HT1080 (cell line): ENCODE measurements at places on chromosomes 1 and 21. TPM values are rescaled to one million over a fixed set of nuclear protein-coding genes. Genes with fewer than 3 reads are reported as not detected.

Gene LCE2B
- total RNA-seq = not detected in 2 replicates

Gene S100A3
- total RNA-seq = 9.6 and 14.4 TPM in 2 replicates

Gene CCDC185
- total RNA-seq = not detected in 2 replicates

Gene TBX19
- total RNA-seq = 0.21 TPM in 1 of 2 replicates, not detected in the other

Gene FCRL6
- total RNA-seq = 0.33 and 1.5 TPM in 2 replicates

Gene PLCH2
- 0.10 and 1.8 TPM in 2 replicates for total RNA-seq

Gene PCAT6
- not detected in 2 replicates for total RNA-seq

Gene VHLL
- not detected in 2 replicates for total RNA-seq

Gene MANEAL
- total RNA-seq = 18.6 and 21.6 TPM in 2 replicates

Gene TSPAN1
- 0.77 and 2.4 TPM in 2 replicates for total RNA-seq

Gene GJA8
- not detected in 2 replicates for total RNA-seq

Gene MAP3K7CL
- 3.5 and 5.6 TPM in 2 replicates for total RNA-seq

Gene ZNF695
- total RNA-seq = 5.7 and 10.9 TPM in 2 replicates

Gene KCTD3
- total RNA-seq = 23.2 and 26.9 TPM in 2 replicates

Gene TNFRSF8
- total RNA-seq = 6.1 and 7.7 TPM in 2 replicates

Gene VAV3
- total RNA-seq = 3.7 and 5.7 TPM in 2 replicates

DNA sequence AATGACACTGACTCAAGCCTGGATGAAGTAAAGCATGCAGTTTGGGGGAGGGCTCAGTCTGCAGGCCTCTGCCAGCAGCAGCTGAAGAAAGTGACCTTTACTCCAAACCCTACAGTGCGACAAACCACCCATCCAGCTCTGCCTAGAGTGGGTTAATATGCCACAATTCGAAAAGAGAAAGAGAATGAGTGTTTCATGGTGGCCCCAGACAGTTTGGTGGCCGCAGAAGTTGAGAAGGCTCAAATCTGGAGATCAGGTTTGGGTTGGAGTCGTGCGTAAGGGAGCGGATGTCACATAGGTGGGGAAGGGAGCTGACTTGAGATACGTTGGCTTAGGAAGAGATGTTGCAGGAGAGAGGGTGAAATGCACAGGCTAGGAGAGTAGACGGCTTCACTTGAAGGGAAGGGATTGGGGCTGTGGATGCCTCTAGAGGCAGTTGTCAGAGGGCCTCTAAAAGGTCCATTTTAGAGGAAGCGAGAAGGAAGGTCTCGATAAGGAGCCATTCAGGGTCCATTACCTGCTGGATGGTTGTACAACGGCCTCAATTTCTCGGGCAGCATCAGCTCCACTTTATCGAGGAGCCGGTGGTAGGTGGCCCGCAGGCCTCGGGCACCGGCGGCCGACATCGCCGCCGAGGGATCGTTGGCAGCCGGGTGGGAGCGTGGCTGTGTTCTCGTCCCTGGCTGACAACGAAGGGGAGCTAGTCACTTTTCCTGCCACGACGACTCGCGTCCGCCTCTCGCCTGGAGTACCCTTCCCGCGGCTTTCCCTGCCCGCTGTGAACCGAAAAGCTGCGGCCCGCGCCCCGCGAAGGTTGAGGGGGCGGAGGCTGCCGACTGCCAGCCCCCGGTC lies 1.0 kb upstream of the DCAF6 start:
- peak; percentile 54 for DNase-seq

GRCh38 chr1:56837244-56837939 lies 17.2 kb upstream of the C8A start:
- DNase-seq = no peak

- no peak for DNase-seq
Measured at GRCh38 chr1:46394108-46394871, at the start of gene FAAH. Gene FAAH (plus strand): TSS chr1:46394317. CDS start chr1:46394349, 32 bp downstream.

DNA sequence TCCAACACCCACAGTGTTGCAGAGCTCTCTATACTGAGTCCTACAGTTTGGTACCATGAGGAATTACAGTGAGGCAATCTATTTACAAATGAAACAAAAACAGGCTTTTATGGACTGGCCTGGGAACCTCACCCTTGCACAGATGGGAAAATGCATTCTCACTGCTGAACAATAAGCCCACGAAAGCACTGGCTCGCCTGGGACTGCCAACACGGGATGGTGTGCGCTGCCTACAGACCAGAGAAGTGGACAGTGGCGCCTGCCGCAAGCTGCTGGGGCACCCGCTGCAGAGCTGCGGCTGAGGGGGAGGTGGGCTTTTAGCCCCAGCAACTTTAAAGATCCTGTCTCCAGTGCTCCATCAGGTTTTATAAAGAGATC lies 28.5 kb upstream of the ABCG1 start:
- DNase-seq = no peak

DNA sequence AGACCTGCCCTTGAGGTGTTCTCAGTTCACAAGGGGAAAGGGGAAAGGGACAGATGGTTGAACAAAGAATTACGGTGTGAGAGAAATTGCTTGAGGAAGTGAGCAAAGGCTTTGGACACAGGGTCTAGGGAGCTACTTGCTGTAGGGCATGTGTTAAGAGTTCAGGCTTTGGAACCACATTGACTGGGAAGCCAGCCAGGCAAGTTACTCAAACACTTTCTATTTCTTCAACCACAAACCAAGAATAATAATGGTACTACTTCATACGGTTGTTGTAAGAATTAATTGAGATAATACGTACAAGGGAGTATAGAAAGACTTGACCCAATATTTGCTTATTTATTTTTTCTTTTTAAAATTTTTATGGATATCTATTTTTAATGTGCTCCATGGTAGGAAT lies 26.6 kb downstream of the AK4 start:
- DNase-seq = peak; percentile 97

- DNase-seq = peak; percentile 57
Measured at GRCh38 chr1:92404661-92405060, 82.1 kb downstream of the GFI1 start.

DNA sequence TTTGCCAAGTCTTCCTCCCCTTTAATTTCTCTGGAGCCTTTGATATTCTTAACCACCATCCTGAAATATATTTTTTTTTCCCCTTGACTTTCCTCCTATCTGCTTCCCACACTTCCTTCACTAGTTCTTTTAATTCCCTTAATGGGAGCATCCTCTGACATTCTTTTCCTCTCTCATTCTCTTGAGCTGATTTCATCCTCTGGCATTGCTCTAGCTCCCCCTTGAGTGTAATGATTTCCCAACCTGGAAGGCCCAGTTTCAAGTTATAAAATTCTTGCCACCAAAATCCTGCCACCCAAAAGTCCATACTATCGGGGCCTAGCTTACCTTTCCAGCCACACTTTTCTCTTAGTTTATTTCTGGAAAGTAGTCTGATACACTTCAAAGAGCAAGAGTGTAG lies 39.5 kb upstream of the UBE2U start:
- peak; percentile 32 for DNase-seq

DNA sequence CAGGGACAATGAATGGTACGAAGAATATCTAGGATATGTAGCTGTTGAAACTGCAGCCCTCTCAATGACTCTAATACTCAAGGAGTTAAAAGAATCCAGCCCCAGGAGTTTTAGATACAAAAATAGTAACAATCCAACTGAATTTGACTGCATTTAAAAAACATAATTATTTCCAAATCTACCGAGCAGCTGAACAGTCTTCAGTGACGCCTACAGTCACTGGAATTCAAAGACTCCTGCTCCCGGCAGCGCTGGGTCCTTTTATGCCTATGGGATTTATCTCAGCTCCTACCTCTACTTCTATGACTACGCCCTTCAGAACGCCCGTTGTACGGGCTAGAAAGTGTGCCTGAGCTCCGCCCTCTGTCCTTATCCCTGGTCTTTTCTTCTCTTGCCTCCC lies 55.7 kb downstream of the WARS2 start:
- DNase-seq = no peak

- DNase-seq = no peak
Measured at GRCh38 chr1:78301141-78301540, 189.6 kb upstream of the PTGFR start.

GRCh38 chr1:231972111-231972445 lies 345.5 kb downstream of the DISC1 start:
- DNase-seq = no peak

DNA sequence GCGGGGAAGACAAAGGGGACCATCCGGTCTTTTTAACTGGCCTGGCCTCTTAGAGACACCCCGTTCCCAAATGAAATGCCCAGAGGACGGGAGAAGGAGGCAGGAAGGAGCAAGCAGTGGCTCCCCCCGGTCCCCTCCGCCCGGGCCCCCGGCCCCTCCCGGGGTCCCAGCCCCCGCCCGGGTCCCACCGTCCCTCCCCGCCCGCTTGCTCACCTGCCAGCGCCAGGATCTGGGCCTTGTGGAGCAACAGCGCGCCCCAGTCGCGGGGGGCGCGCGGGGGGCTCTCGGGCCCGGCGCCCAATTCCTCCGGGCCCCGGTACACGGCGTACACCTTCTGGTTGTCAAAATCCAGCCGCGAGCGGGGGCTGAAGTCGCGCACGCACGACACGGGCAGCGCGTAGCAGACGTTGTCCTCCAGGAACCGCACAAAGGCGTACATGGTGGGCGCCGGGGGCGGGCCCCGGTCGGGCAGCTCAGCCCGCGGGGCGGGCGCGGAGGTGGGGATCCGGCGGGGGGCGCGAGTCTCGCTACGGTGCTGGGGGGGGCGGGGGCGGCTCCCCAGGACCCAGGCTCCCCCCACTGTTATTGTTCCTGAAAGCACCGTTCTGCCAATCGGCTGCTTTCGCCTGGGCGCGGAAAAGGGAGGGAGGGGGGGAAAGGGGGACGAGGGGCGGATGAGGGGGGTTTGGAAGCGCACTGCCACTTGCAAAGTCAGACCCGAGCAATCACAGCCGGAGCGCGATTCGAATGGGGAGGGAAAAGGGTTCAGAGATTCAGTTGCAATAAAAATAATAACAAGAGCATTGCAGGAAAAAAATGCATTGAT lies at the start of gene BEND5:
Gene BEND5 (minus strand): TSS at position 499 of the 826 bp plus-strand sequence. CDS start 60 bp downstream, at position 439.
- DNase-seq = peak; percentile 8

DNA sequence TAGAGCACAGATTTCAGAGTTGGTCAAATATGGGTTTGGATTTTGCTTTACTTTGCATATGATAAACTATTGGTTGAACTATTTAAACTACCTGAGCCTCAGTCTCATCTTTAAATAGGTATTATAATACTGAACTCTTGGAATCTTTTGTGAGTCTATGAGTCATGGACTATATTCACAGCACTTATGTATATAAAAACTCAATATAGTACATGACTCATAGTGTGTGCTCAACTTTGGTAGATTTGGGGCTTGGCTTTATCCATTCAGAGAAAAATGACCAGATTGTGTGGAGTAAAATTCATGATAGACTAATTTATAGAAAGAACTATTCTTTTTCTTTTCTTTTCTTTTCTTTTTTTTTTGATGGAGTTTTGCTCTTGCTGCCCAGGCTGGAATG lies 28.7 kb downstream of the FCRL3 start:
- DNase-seq = peak; percentile 25

GRCh38 chr1:179366093-179366800 lies 476 bp downstream of the AXDND1 start:
- DNase-seq = no peak

GRCh38 chr1:189654906-189655305 lies 822.8 kb downstream of the BRINP3 start:
- peak; percentile 27 for DNase-seq

DNA sequence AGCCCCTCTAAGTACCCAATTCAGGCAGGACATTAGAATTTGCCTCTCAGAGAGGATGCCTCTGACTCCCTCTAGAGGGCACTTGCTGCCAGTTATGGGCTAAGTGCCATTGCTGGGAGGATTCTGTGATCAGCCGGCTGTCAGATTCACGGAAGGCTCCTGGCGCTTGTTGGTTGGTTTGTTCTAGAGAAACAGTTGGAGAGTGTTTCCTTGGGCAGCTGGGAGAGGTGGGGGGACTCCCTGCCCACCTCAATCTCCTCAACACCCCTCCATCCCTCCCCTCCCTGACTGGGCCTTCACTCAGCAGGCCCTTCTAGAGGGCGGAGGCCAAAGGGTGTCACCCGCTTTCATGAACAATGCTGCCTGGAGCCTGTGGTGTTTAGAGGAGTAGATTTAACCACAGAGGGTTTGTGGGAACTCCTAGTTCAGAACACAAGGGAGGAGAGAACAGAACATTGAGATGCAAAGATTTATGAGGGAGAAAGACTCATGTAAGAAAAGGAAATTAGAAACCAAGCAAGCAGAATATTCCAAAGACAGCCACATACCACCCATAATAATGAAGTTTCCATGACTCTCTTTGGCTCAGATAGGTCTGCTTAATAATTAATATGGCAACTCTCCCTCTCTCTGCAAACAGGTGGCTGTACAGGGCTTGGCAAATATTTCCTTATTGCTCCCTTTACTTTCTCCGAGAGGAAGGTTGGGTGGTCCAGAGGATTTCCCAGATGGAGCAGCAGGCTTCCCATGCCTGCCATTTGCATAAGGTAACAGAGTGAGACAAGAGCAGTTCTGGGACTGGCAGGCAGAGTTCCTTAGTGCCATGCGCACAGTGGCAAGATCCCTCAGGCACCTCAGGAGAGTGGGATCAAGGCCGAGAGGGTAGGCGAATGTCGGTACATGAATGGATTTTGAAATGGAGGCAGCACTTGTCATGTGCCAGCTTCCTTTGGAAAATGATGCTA lies 30.0 kb upstream of the ACP6 start:
- peak; percentile 49 for DNase-seq

- DNase-seq = peak; percentile 24
Measured at GRCh38 chr1:196317535-196318522, 290.4 kb downstream of the KCNT2 start.

- no peak for DNase-seq
Measured at GRCh38 chr21:41970751-41971653, 17.2 kb upstream of the C2CD2 start.

- DNase-seq = no peak
Measured at GRCh38 chr1:51270751-51271150, 34.7 kb downstream of the RNF11 start.

- DNase-seq = no peak
Measured at GRCh38 chr1:33126411-33127000, 45.6 kb downstream of the AZIN2 start.

GRCh38 chr1:165369255-165369848 lies 12.8 kb upstream of the LMX1A start:
- peak; percentile 24 for DNase-seq

DNA sequence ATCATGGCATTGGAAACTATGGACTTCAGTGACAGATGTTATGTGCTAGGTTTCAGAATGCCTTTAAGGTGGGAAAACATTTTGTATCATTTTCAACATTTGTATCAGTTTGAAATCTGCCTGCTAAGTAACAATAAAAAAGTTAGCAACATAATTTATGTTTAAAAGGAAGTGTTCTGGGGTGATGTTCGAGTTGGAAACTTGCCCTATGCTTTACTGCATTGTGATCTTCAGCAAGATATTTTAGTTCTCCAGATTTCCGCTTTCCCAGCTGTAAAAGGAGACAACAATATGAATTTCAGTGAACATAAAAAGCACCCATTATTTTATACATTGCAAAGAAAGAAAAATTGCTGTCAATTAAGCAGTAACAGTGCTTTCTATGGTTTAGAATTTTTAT lies 187.4 kb downstream of the DISC1 start:
- no peak for DNase-seq

- no peak for DNase-seq
Measured at GRCh38 chr1:14057640-14058039, 357.7 kb downstream of the PRDM2 start.

- no peak for DNase-seq
Measured at GRCh38 chr1:174428739-174429138, 19.0 kb upstream of the GPR52 start.

- no peak for DNase-seq
Measured at GRCh38 chr1:116474921-116475849, 95.6 kb downstream of the CD58 start.
